ENCODE measurements at places on chromosomes 2 and 18.

- DNase-seq = no peak
These were observed 10.6 kb downstream of the IRS1 start for GRCh38 chr2:226788881-226789490.

DNA sequence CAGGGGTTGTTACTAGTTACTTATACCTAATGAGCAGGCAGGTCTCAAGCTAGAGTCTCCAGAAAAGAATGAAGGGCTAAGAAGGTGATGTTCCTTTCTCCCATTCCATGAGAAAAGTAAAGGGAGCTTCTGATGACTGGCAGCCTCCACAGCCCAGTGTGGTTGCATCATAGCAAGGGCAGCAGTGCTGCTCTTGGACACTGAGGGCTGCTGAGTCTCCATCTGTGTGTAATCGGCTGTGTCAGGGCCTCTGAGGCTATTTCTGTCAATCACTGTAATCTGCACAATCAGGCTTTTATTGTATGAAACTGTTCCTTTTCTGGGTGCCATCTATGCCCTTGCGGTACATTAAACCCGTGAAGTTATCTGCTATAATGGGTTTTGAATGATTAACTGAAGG is 164.1 kb upstream of the FBXO11 start:
- no peak for DNase-seq

- DNase-seq = no peak
These were observed 93.6 kb upstream of the HNMT start for GRCh38 chr2:137870682-137871081.

DNA sequence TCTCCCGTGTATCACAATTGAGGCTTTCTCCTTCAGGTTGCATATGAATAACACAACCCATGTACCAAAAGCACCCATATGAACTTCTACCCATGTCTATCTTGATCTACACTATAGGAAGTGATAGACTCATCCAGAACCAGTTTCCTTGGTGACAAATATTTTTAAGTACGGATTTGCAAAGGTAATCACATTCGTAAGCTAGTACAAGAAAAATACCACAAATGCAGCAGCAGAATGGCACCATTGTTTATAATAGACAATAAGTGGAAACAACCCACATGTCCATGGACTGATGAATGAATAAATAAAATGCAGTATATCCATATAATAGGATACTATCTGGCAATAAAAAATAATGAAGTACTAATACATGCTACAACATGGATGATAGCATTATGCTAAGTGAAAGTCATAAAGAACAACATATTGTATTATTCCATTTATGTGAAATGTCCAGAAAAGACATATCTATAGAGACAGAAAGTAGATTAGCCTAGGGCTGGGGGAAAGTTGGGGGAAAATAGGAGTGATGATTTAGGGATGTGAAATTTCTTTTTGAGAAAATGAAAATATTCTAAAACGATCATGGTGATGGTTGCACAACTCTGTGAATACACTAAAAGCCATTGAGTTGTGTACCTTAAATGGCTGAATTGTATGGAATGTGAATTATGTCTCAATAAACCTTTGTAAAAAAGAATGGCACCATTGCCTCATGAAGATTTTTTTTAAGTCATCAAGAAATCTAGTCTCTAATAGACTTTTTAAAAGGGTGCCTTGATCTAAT is 3.4 kb upstream of the CCDC88A start:
- no peak for DNase-seq

- no peak for DNase-seq
These were observed 231.2 kb downstream of the AGAP1 start for GRCh38 chr2:235725016-235725489.

DNA sequence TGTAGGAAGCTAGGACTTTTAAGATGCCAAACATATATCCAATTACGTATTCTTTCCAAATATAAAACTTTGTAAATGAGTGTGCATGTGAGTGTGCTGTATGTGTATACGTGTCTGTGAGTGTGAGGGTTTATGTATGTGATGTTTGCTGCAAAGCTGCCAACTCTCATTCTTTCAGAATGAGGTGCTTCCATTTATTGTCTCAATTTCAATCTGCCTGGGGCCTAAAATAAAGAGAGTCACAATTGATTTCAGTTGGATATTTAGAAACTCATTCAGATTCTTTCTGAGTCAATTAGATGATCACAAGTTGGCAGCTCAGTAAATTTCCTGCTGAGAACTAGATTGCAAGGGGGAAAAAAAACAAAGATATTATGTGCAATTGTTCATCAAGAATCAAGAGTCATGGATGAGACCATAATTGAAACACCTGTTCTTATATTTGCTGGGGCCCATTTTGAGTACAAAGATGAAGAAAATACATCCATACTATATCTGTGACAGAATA is 621.2 kb upstream of the ACVR2A start:
- DNase-seq = no peak

DNA sequence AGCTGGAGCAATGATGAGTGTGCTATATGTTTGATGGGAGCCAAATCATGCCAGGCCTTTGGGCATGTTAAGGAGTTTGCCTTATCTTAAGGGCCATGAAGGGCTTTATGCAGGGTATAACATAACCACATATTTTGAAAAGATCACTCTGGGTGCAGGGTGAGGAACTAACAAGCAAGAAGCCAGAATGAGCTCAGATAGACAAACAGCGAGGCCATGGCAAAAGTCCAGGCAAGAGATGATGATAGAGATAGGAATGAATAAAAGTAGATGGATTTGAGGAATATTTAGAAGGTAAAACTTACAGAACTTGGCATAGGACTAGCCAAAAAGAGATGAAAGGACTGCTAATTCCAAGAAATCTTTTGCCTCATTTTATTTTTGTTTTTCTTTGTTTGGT is 6.7 kb downstream of the GALNT3 start:
- DNase-seq = no peak

DNA sequence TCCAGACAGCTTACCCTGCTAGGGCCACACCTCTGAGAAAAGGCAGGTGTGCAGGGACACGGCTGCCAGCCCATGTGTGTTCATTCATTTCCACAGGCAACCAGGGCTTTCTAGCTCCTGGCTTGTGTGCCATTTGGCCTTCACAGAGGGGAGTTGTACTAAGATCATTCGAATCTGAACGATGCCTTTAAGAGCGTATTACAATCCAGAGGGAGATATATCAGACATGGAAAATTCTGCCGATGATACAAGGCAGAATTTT is 64.2 kb upstream of the OTOF start:
- DNase-seq = no peak

- DNase-seq = no peak
These were observed 66.1 kb upstream of the RGPD5 start for GRCh38 chr2:109727929-109728447.

DNA sequence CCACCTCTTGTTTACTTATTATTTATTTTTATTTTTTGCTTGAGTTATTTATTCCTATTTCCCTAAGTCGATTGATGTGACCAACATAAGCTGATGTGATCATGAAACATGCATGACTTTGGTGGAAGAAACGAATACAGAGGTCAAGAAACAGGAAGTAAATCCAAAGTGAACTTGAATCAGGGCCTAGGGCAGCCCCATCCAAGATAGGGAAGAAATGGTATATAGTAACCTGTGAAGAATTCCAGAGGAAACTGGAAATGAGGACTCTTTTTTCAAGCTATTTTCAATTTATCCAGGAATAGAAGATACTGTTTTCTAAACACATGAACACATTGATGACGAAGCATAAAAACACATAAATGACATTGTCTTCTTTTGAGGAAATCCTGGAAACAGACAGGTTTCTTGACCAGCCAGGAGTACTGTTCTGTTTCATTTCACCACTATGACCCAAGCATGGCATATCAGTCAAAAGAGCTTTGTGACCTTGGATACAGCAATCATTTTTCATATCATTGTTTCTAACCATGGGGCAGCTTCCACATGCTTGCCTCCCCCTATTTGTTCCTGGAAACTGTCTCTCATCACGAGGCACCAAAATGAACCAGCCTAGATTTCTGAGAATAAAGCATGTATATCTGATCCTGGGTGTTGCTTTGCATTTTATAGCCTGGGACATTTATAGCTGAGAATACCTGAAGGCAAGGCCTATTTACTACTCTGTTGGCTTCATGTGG is 9.1 kb upstream of the LCLAT1 start:
- no peak for DNase-seq

DNA sequence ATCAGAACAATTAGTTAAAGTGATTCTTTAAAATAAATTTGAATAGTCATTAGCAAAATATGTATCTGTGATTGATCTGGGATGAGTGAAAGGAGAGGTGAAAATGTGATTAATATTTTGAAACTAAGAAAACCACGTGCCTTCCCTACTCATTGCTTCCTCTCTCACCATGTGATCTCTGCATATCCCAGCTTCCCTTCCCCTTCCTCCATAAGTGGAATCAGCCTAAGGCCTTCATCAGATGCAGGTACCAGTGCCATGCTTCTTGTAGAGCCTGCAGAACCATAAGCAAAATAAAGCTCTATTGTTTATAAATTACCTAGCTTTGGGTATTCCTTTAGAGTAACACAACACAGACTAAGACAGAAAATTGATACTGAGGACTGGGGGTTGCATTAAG is 11.2 kb upstream of the STAT1 start:
- DNase-seq = no peak

- no peak for DNase-seq
These were observed 13.4 kb downstream of the DNAJB2 start for GRCh38 chr2:219292616-219293015.

DNA sequence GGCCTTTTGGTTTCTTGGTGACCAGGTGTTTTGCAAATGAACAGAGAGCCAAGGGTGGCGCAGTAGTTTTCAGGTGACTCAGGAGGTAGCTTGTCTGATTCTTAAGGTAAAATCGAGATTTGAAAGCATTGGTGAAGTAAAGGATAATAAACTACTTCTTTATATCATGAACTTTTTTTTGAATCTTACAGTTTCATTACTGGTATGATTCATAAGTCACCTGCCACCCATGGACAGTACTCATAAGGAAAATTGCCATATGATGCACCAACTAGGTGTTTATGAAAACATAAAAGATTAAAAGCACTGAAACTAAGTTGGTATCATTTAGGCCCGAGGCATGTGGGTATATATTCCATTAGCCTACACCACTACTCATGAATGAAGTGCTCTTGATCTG is 84.1 kb upstream of the MGAT5 start:
- DNase-seq = no peak

GRCh38 chr18:56575819-56576663 is 62.4 kb downstream of the TXNL1 start:
- DNase-seq = peak; percentile 59

GRCh38 chr2:24466871-24467870 is 23.9 kb upstream of the NCOA1 start:
- DNase-seq = peak; percentile 84

DNA sequence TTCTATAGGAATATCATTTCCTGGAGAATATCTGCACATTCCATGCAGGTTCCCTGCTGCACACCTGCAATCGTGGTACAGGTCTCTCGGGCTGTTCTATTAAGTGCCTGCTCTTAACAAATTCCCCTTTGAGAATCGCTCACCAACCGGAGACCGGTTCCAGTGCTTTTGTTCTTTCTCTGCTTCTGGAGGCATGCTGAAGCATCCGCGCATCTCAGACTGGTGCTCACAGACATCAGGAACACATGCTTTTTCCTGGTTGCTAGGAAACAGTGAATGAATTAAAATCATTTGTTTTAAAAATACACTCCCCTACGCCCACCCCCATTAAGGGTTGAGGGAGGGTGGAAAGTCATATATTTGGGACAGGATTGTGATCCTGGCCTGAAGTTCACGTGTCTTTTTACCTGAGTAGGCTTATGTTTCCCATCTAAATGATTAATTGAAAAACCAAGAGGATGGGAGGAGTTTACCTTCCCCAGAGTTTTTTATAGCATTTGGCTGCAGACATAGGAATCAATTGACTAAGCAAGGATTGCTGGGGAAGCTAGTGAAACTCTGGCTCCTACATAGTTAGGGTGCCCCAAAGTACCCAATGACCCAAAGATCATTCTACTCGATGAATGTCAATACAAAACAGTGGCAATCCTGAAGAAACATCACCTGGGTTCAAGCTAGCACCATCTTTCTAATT is at the start of gene C2orf80:
Gene C2orf80, minus strand, starts transcription at position 221 of the 694 bp plus-strand sequence. CDS start 3,044 bp downstream, outside the sequence.
- DNase-seq = no peak

DNA sequence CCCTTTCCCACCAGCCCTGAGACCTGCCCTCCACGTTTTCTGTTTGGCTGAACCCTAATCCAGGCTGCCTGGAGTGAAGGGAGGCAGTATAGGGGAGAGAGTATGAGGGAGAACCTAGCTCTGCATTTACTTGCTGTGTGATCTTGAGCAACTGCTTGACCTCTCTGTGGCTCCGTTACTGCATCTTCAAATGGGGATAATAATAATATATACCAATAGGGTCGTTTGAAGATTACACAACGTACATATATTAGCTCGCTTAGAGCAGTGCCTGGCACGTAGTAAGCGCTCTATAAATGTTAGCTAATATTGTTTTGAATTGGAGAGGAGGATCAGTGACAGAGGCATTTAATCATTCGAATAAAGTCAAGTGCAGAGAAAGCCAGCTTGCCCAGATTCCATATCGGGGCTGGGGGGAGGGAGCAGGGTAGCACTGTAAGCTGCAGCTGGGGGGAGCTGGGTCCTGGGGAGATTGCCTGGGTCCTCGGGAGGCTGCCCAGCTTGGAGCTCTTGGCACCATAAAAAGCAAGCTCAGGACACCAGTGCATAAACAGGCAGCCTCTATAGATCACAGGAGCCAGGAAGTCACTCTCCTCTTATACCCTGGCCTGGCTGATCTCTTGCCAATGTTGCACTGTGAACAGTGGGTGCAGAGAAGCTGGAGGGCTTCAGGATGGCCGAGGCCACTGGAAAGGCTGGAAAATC is 19.1 kb downstream of the KCNK3 start:
- DNase-seq = no peak

DNA sequence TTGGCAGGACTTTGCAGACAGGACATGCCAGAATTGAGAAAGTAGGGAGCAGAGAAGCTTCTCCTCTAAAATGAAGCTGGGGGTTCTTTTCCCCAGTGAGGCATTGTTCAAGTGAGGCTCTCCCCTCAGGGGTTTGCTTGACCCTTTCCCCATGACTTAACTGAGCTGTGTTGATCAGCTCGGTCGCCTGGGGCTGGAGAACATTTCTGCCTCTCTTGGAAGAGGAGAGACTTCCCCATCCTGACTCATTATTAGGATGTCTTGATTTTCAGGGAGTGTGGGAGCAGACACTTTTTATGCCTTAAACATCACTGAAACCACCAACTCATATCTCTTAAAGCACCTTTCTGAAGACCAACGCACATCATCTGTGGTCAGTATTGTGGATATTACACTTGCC is 27.9 kb upstream of the GLI2 start:
- no peak for DNase-seq

DNA sequence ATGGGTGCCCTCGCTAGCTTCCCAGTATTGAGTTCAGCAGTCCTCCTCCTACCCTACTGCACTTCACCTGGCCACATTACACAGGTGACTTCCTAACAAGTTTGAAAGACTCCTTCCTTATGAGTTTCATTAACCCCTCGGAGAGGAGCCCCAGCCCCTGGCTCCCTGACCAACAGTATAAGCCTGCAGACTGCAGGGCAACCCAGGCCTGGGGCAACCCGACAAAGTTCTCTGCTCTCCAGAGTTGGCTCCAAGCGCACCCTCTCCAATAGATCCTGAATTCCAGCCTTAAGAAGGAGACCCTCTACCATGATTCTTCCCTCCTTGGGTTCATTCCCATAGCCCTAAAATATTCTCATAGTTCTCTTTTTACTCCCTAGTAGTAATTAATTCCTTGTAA is 1162.8 kb upstream of the TMEFF2 start:
- no peak for DNase-seq

Data from T47D (cell line).